ENCODE measurements at places on chromosomes 13 and 19.

GRCh38 chr19:29535984-29536508 lies 10.3 kb downstream of the VSTM2B start:
- DNase-seq = no peak

DNA sequence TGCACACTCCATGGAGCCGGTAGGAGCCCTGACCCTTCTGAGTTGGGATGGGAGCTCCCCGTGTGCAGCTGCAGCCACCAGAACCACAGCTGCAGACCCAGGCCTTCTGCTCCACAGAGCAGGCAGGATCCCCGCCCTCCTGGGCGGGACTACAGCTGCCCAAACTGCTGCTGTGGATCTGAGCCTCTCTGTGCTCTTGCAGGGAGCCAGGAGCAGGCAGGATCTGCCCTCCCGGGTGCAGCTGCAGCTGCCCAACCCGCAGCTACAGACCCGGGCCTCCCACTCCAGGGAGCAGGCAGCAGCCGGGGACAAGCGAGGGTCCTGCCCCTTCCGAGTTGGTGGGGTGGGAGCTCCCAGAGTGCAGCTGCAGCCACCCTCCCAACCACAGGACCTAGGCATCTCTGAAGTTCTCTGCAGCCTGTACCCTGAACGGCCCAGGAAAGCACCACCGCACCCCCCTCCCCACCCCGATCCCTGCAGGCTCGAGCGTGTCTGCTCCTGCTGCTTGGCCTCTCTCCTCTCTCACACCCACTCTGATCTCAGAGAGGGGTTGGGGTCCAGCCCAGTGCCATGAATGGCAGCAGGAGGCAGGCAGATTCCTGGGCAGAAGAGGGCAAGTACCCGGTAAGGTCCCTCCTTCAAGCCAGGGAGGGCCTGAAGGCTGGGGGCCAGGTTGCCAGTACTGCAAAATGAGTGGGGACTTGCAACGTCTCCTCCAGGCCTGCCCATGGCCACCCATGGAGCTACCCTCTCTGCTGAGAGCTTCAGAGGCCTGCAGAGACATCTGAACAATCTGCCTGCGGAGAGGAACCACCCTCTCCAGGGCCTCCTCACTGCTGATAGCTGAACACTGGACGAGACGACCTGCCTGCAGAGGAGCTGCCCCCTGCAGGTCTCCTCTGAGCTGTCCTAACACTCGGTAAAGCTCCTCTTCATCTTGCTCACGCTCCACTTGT lies 16.4 kb upstream of the EMP3 start:
- no peak for DNase-seq

- no peak for DNase-seq
Observed at GRCh38 chr19:53730391-53730790, 93.7 kb downstream of the NLRP12 start.

DNA sequence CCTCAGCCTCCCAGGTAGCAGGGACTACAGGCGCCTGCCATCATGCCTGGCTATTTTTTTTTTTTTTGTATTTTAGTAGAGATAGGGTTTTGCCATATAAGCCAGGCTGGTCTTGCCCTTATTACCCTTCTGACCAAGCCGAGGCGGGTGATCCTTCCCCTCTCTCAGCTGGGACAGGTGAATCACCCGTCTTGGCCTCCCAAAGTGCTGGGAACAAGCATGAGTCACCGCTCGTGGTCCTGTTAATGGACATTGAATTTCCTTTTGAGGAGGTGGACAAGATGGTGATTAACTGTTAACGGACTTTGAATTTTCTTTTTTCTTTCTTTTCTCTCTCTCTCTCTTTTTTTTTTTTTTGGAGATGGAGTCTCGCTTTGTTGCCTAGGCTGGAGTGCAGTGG lies 10.6 kb downstream of the CD70 start:
- no peak for DNase-seq

DNA sequence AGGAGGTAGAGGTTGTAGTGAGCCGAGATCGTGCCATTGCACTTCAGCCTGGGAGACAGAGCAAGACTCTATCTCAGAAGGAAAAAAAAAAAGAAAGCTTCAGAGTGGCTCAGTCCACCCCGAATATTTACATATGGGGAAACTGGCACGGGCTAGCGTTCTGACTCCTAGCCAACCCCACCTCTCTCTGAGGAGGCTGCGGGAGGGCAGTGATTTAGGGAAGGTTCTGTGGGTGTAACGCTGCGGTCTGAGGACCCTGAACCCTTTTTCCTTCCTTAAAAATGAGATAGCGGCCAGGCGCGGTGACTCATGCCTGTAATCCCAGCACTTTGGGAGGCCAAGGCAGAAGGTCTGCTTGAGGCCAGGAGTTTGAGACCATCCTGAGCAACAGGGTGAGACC lies 5.0 kb downstream of the LRRC25 start:
- no peak for DNase-seq

- DNase-seq = no peak
Observed at GRCh38 chr13:100668408-100668807, 6.2 kb downstream of the TMTC4 start.

DNA sequence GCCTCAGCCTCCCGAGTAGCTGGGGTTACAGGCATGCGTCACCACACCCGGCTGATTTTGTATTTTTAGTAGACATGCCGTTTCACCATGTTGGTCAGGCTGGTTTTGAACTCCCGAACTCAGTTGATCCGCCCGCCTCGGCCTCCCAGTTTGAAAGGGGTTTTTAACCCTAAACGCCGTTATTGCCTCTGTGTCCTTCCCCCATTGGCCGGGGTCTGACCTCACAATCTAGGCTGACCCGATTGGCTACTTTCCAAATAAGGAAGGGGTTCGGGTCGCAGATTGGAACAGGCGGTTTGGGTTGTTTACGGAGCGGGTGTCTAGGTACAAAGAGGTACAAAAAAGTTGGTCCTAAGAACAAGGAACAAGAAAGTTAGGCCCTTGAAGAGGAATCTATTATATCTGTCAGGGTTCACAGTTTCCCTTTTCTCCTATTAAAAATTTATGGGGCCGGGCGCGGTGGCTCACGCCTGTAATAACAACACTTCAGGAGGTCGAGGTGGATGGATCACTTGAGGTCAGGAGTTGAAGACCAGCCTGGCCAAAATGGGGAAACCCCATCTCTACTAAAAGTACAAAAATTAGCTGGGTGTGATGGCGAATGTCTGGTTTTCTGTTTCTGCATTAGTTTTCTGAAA lies 1.0 kb downstream of the ZNF253 start:
- DNase-seq = peak; percentile 66

- peak; percentile 15 for DNase-seq
Observed at GRCh38 chr13:38417727-38418126, 68.1 kb downstream of the UFM1 start.

DNA sequence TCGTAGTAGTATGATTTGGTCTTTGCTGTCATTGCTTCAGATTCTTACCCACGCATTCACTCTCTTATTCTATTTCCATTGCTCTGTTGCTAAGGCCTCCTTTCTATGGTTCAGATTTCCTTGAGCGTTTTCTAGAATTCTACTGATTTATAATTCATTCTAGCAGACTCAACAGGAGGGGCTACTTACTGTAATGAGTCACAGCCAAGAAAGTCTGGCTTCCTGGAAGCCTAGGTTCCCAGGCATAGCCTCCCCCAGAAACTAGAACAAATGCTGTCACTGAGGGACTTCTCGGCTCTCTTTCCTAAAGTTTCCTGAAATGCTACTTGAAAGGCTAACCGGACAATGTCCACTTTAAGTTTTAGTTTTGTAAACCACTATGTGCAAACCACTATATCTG lies 47.7 kb upstream of the SPATA13 start:
- no peak for DNase-seq

DNA sequence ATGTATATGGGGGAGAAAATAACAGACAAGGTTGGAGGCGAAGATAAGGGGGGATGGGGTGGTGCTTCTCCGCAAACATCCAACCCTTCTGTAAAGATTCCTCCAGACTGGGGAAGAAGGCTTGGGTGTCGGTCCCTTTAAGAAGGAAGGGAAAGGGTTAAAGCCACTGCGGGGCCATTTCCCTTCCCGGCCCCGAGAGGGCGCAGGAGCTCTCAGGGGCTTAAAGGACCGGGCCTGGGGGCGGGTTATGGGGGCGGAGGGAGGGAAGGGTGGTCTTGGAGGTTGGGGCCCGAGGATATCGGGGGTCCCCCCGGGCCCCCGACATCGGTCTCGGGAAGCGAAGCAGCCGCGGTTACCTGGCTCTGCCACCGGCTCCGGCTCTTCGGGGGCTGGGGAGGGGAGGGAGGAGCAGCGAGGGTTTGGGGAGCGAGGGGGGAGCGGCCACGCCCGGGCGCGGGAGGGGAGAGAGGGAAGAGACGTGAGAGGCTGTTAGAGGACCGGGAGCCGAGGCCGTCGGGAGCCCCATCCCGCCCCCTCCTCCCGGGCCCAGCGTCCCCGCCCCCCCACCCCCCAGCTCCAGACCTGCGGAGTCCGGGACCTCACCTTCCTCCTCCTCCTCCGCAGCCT lies 2.8 kb downstream of the TNNT1 start:
- no peak for DNase-seq

GRCh38 chr13:96851856-96852445 lies 142.3 kb downstream of the OXGR1 start:
- no peak for DNase-seq

DNA sequence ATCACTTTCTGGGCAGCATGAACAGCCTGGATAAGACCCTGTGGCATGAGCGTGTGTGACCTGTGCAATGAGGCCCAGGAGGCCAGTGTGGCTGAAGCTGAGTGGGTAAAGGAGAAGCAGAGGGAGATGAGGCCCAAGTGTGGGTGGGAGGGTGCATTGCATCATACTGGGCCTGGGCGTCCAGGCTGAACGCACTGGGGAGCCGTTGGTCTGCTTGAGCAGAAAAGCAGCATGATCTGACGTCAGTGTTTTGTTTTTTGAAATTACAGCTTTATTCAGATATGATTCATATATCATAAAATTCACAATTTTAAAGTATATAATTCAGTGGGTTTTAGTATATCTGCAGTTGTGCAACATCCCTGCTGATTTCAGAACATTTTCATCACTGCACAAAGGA lies 409.7 kb downstream of the HS6ST3 start:
- no peak for DNase-seq

- no peak for DNase-seq
Observed at GRCh38 chr13:97248243-97248642, 26.1 kb downstream of the MBNL2 start.

- no peak for DNase-seq
Observed at GRCh38 chr13:37690361-37690760, 91.8 kb upstream of the POSTN start.

DNA sequence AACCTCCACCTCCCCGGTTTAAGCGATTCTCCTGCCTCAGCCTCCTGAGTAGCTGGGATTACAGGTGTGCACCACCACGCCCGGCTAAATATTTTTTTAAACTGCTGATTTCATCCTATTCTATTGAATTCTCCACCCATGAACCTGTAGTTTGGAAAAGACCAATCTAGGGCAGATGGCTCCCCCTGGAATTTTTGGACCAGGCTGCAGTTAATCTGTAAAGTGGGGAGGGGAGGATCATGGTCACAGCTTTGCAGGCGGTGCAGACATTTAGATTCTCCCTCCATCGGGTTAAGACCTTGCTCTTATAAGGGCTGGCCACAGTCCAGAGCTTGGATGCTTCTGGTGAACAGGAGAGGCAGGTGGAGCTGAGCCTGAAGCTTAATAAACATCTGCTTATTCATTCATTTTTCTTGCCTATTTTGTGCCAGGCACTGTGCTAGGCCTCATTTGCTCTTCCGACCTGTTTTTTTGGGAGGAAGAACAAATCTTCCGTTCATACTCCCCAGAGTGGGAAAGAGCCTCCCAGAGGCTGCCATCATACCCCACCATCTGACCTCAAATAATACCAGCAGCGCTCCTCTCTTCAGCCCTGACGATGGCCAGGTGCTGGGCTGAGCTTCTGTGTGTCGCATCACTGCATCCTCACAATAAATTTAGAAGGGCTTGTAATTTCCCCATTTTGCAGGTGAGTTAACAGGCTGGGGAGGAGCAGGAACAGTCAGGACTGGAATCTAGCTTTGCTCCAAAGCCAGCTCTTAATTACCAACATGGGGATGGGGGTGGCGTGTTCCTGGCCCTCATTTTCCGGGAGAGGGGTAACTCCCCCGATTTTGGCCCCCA lies 902 bp upstream of the CCDC106 start:
- DNase-seq = no peak

DNA sequence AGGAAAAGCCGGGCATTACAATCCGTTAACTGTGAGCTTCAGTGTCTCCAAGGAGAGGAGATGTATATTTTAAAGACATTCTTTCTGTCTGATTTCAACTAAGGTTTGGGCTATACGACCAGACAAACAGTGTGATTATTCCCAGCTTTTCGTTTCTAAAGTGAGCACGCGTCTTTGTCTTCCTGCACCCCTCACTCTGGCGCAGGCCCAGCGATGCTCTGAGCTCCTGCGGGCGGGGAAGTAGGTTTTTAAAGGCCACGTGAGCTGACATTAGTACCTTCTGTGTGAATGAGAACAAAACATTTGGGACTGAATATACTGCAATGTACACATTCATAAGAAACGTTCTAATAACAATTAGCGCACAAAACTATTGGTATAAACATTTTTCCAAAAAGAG lies 15.3 kb upstream of the RANBP3 start:
- DNase-seq = no peak

DNA sequence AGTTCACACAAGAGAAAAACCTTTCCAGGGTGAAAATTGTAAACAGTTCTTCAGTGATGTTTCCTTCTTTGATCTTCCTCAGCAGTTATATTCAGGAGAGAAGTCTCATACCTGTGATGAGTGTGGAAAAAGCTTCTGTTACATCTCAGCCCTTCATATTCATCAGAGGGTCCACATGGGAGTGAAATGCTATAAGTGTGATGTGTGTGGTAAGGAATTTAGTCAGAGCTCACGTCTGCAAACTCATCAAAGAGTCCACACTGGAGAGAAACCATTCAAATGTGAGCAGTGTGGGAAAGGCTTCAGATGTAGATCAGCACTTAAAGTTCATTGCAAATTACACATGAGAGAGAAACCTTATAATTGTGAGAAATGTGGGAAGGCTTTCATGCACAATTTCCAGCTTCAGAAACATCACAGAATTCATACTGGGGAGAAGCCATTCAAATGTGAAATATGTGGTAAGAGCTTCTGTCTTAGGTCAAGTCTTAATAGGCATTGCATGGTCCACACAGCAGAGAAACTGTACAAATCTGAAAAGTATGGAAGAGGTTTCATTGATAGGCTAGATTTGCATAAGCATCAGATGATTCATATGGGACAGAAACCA lies 6.9 kb downstream of the ZNF222 start:
- no peak for DNase-seq

DNA sequence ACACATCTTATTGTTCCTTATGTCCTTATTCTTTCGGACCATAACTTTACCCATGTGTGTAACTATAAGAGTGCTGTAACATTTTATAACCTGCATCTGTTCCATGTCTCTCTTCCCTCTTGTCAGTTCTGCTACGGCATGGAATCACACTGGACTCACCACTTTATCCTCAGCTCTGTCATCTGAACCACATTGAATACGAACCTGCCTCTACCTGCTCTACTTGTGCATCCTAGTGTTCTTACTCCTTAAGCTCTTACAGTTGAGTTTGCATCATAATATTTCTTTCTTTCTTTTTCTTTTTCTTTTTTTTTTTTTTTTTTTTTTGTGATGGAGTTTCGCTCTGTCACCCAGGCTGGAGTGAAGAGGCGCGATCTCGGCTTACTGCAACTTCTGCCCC lies 180.9 kb downstream of the GPC5 start:
- DNase-seq = no peak

- no peak for DNase-seq
Observed at GRCh38 chr19:47133021-47133471, 2.4 kb downstream of the SAE1 start.

Data from endothelial cell (in vitro differentiated cells).